T-helper 9 cell (primary cell): ENCODE measurements at places on chromosomes 2 and 18.

DNA sequence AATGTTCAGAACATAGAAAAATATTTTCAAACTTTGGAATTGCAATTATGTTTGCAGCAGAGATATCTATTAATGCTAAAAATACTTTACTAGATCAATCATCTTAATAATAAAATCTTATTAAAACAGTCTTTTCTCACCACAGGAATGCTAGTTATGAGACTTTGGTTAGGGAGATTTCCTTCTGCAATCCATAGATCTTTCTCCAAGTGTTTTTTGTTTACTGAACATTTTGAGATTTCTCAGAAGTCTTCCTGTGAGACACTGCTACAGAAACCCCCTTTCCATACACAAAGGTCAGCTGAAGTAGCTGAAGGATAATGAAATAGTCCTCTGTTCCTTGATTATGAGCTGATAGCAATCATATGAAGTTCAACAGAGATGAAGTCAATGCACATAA, 59.4 kb upstream of the RAPH1 start:
- DNase-seq = no peak

DNA sequence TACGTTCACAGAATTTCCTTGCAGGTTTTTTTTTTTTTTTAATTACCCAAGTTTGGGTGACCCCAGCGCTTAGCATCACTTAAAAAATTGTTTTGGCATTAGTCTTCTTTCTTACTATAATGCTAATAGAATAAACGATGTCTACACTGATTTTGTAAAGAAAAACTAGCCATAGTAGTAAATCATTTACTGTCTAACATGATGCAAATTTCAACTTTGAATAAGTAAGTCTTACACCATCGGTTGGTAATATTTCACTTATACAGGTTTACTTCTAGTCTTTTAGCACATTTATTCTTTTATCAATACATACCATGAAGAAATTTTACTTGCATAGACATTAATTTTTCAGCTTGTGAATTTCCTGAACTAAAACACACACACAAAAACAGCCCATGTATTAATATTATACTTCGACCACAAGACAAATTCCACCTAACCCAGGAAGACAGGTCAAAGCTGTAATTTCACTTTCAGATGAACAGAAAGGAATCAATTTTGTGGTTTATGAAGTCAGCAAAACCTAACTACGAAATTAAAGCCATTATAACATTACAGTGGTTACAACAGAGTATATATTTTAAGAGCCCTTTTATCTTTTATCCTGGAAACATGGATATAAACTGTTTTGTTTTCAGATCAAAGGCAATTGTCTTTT, 1.9 kb downstream of the YES1 start:
- DNase-seq = no peak

DNA sequence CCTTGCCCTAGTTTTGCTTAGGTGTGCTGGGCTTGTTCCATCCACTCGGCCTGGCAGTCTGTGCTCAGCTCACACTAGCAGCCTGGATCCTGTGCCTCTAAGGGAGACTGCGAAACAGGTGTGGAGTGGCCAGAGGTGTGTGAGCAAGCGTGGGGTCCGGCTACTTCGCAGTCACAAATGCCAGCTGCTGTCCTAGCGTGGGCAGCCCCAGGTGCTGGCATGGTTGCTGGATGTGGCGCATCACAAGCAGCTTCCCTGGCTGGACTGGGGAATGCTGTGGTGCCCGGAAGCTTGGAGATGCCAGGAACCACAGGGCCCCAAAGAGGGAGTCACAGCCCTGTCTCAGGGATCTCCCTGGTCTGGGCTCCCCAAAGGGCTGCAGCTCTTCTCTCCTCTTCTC, 119.0 kb upstream of the TMEFF2 start:
- no peak for DNase-seq

GRCh38 chr2:60605866-60606265, 52.4 kb upstream of the BCL11A start:
- no peak for DNase-seq

- no peak for DNase-seq
These were observed 282.1 kb upstream of the TRIB2 start for GRCh38 chr2:12434630-12435098.

DNA sequence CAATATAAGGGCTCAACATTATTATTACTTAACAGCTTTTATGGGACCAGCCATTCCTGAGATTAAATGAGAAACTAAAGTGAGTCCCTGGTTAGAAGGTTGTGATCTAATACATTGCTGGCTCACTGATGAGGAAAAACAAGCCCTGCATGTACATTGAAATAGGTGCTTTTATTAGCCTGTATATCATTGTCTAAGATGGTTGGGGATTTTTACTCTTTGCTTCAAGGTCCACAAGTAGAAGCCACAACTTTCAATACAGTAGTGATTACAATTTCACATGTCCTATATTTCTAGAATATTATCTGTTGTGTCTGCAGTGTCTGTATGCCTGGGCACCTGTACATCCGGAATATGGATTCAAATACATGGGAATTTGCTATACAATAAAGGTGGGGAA, 104.1 kb upstream of the FZD5 start:
- no peak for DNase-seq

- no peak for DNase-seq
These were observed 1220.4 kb upstream of the ZEB2 start for GRCh38 chr2:145740302-145740701.

DNA sequence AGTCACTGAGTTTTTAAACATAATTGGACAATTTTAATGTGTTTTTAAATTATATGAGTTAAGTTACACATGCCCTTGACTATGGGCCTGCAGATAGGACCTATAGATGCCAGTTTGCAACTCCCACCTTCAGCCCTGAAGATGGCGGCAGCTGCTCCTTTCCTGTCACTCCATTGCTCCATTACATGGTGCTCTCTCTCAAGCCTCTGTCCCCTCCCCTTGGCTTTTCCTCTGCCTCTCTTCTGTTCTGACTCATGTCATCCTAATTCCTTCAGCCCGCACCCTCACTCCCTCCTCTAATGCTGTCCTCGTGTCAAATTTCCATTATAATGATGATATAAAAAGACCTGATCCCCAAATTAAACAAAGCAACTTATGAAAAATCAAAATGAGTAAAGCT, 133.7 kb upstream of the HNRNPA3 start:
- no peak for DNase-seq

DNA sequence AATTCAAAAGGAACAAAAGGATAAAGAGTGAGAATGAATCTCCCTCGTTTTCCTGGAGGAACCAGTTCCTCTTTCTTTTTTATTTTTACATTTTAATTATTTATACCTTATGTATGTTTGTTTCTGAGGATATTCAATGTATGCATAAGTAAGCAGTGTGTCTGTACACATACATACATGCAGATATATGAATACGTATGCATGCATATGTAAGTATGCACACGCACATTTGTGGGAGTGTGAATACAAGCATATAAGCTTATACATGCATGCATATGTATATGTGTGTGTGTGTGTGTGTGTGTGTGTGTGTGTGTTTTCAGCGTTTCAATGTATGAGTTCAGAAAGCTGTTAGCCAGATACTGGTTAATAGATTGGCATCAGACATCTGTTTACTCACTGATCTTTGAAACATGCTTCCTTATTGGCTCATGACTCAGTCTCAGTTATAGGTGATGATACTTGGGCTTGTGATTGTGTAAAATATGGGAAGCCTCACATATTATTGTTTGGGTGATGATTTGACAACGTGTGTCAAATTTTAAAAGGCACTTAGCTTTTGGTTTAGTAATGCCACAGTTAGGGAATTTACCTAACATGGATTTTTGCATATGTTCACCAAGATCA, 279.7 kb upstream of the TRIB2 start:
- no peak for DNase-seq

DNA sequence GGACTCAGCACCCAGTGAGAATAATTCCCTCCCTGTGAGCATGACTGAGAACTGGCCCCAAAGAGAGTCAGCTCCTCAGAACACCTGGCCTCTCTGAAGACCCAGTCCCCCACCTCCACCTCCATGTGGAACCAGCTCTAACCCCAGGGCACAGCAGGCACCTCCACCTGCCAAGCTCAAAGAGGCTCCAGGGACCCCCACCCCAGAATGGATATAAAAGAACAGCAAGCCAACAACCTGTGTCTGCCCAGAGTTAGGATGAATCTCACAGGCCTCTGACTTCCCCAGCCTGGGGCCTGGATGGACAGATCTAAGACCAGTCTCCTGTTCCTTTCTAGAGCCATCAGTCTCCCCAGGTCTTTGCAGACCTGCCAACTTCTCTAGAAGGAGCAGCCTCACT, 498.5 kb downstream of the EIPR1 start:
- no peak for DNase-seq

DNA sequence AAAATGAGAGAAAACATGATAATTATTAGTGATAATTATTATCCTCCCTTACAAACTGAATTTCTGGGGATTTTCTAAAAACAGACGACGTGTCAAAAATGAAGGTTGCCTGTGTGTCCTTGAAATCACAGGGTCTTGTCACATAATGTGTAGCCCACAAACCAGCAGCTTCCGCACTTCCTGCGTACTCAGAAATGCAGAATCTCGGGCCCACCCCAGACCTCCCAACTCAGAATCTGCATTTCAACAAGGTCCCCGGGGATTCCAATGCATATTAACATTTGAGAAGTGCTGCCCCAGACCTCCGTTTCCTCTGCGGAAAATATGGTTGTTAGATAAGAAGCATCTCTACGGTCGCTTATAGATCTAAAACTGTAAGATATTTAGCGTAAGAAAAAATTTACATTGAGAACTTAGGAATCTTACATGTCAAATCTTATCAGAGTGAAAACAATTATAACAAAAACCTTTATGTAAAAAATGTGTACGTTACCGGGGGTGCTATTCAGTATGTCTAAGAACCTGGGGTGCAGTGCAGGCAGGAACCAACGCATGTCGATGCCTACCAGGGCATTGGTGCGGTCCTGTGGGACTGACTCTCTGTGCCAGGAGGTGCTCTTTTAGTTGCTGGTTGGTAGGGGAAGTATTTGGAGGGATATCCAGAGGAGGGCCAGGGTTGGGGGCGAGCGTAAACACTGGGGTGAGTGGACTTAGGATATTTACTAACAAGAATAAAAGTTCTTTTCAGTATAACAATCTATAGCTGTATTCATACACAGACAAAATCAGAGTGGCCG, 15.2 kb downstream of the CDKL4 start:
- DNase-seq = no peak

DNA sequence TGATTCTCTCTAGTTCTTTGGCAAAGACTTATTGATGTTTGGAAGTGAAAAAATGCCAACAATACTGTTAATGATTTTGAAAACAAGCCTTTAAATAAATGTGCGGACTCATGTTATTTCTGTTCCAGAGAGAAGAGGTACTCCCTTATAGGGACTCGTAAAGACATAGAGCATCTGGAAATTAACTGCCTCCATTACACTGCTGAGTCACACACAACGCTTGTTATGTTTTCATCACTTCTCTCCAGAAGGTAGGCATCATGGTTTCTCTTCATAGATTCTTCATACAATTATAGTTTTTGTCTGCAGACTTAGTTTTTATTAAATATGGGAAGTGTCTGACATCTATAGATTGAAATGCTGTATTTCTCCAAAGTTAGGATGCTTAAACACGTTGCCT, 302.5 kb upstream of the EPC2 start:
- DNase-seq = no peak

DNA sequence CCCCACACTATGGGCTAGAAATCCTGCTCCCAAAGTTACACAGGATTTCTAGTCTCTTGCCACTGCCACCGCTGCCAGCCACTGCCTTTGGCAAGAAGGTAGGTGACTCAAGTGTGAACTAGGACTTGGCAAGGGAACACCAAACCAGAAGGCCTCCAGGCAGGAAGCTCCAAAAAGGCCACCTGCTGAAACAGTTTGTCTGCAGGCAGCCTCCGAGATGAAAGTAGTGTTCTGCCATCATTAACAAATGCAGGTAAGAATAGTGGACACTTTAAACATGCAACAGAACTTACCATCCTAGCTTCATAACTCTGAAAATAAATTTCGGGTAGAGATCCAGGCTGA, 3.9 kb downstream of the ANKRD44 start:
- DNase-seq = no peak

- no peak for DNase-seq
These were observed 55.2 kb downstream of the TMEM17 start for GRCh38 chr2:62450716-62451191.

GRCh38 chr2:9143264-9143815, 63.3 kb upstream of the ASAP2 start:
- no peak for DNase-seq

- no peak for DNase-seq
These were observed 141.2 kb downstream of the IKZF2 start for GRCh38 chr2:213010106-213010779.

- DNase-seq = no peak
These were observed 901.6 kb downstream of the EPHA4 start for GRCh38 chr2:220670511-220670910.

GRCh38 chr2:232482301-232483238, 5.1 kb downstream of the ECEL1 start:
- DNase-seq = no peak

DNA sequence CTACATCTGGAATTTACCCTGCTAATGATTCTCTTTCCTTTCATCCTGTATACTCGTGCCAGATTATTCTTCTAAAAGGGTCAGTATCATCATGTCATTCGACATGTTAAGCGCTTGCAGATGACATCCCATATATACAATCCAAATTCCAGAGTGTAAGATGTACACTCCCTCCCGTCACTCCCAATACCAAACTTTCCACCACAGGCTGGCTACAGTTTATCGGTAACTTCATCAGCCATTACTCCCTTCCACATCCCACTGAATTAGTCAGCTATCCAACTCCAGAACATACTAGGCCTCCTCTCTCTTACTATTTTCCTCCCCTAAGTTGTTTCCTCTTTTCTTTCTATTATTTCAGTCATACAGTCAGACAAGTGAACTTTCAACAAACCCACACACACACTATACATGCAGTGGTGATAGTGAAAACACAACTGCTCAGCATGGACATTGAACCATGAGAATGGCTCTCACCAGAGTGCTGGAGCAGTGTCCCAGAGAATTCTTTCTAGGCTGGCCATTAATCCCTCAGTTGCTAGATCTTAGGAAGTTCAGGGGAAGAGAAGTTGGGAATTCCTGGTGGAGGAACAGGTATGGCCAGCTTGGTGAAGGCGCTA, 10.6 kb upstream of the NMI start:
- DNase-seq = no peak

GRCh38 chr2:27494944-27495554, at the start of gene FNDC4:
TSS of gene FNDC4 (minus strand) at chr2:27495200. CDS start at chr2:27494679, 521 bp downstream.
- DNase-seq = peak; percentile 13

GRCh38 chr2:46097714-46098480, 199.3 kb upstream of the EPAS1 start:
- DNase-seq = no peak
